ENCODE measurements at places on chromosomes 3 and 15.
A peak's percentile ranks its signal among the peaks of the same experiment; 100 is the strongest.

GRCh38 chr3:97257942-97258697 is 443.7 kb downstream of the EPHA6 start:
- DNase-seq = no peak

- DNase-seq = no peak
Measured at GRCh38 chr3:10149226-10149625, 7.6 kb downstream of the VHL start.

DNA sequence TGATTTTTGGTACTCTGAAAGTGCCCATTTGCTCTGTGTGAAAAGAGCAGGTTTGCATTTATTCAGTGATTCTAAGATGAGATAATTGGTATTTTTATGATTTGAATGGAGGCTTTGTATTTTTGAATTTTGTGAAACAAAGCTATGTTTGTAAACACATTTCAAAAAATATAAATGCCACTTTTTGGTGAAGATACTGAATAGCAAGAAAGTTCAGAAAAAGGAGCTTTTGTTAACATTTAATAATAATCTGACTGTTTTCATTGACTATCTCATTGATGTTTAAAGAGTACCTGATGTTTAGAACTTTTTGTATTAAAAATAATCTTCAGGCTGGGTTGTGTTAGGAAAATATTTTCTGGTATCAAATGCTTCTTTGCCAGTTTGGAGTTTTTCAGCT is 23.7 kb downstream of the TCF12 start:
- no peak for DNase-seq

DNA sequence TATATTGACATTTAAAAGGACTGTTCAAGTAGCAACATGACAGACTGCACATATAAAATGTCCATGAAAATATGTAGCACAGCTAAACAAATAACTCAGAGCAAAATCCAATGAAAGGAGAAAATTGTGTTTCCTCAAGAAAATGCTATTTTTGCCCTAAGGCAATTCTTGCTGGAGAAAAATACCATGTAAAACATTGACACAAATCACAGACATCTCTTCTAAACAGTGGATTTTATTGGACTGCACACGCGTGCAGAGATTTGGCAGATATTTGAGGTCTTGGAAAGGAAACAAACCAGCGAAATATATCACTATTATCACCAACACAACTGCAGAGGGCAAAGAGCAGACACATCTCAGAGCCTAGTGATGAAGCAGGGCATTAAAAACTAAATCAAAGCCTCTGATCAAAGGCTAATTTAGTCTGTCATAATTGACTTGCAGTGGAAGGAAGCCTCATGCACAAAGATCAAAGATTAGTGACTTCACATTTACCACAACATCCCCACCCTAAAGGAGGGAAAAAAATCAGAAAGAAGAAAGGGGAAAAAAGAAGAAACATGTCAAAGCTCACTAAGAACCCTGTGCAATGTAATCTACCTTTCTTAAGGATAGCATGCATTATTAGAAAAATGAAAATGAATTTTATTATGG is 52.4 kb downstream of the CHL1 start:
- DNase-seq = no peak

DNA sequence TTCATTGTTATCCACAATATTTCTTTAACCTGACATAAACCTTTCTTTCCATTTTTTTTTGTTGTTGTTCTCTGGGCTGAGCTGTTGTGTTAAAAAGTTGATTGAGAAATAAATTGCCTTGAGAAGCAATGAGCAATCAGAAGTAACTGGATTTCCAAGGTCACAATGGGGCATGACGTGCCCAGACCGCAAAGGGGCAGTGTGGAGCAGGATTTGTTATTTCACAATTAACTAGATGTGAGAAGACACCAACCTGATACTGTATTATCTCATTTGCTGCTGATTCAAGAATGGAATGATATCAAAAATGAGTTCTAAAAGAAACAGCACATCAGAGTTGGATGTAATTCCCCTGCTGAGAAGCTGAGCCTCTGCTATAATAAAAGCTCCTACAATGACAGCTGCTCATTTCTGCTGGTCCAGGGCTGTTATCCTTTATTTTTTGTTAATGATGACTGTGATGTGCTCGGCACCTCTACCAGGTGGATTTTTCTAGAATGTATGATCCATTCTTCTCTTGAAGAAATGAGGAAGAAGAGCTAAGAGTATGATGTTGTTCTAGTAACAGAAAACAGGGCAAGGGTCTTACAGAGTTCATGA is 28.1 kb downstream of the CPNE4 start:
- no peak for DNase-seq

- no peak for DNase-seq
Measured at GRCh38 chr15:41281236-41281635, 50.2 kb downstream of the CHP1 start.

DNA sequence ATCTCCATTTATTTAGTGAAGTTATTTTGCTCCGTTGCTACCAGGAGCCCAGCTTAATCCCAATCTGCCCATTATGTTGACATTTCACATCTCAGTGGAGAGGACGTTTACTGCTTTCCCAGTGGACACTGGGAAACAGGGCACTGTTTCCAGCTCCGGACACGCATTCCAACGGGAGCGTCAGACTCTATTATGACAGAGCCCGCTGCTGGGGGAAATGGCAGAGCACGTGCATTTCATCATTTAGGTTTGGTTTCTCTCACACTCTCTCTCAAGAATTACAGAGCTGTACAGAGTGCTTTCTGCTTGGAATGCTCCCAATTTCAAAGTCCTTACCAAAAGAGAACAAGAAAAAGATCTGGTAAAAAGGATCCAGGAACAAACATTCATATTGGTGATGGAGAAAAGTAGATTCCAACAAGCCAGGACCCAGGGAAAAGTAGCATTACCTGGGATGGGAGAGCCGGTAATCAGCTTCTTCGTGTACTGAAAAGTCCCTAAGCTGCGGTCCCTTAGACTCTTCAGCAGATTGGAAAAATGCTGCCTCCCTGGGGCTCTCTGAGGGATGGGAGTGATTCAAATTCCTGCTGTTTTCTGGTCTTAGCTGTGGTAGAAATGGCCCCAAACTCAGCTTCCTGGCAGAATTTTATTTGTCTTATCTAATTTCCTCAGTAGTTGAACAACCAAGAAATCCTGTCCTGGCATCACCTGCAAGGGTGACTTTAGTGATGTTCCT is 136.0 kb upstream of the THBS1 start:
- DNase-seq = no peak

GRCh38 chr15:40274350-40275274 is 8.3 kb downstream of the ANKRD63 start:
- DNase-seq = peak; percentile 83

DNA sequence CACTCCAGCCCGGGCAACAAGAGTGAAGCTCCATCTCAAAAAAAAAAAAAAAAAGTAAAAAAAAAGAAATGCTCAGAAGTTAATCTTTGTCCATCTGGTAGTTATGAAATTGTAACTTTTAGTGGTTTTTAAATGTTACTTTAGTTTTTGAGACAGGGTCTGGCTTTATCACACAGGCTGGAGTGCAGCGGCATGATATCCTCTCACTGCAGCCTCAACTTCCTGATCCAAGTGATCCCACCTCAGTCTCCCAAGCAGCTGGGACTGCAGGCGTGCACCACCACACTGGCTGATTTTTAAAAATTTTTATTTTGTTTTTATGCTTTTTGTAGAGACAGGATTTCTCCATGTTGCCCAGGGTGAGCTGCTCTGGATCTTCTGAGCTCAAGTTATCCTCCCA is 1.3 kb downstream of the RNU5B-1 start:
- no peak for DNase-seq

DNA sequence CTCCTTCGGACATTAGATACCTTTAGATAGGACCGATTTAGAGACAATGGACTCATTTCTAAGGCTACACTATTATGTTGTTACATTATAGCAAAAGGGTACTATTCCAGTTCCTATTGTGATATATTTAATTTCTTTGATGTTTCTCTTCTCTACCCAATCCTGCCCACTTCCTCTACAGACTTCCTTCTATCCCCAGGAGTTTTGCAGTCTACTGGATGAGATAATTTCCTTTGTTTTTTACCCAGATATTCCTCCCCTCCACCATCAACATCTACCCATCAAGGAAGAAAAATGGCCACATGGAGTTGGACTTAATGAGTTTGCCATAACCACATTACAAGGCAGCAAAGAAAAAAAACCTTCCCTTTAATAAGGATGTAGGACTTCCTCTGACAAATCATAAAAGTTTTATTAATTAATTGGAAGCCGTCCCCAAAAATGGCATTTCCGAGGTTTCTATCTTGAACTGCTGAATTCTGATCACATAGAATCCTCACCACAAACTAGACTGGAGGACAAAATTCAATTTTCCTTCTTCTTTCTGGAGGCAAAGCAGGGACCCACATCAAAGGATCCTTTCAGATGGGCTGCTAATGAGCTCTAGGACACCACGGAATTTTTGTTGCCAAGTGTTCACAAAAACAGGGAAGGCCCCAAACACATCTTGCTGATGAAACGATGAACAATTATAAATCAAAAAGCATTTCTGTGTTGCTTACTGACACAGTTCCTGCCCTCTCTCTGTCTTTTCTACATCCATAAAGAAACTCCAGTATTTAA is 33.4 kb downstream of the FRMD4B start:
- no peak for DNase-seq

GRCh38 chr3:183434992-183435391 is 6.6 kb upstream of the MCF2L2 start:
- no peak for DNase-seq

DNA sequence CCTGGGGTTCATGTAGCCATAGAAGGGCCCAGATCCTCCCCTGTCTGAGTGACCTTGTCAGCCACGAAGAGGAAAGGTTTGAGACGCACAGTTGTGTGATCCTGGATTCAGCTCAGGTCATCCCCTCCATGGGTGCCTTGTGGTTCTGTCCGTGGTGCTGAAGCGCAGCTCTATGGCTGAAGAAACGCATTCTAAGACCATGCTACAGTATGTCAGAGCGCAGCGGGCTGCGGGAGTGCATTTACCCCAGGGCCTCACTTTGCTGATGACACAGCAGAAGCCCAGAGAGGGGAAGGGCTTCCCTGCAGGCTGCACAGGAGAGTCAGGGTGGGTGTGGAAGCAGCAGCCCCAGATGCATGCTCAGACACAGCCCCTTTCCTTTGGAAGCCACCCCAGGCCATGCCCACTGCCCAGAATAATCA is 68.8 kb upstream of the IQSEC1 start:
- peak; percentile 13 for DNase-seq

GRCh38 chr15:96325541-96326327 is 4.8 kb upstream of the NR2F2 start:
- DNase-seq = no peak

DNA sequence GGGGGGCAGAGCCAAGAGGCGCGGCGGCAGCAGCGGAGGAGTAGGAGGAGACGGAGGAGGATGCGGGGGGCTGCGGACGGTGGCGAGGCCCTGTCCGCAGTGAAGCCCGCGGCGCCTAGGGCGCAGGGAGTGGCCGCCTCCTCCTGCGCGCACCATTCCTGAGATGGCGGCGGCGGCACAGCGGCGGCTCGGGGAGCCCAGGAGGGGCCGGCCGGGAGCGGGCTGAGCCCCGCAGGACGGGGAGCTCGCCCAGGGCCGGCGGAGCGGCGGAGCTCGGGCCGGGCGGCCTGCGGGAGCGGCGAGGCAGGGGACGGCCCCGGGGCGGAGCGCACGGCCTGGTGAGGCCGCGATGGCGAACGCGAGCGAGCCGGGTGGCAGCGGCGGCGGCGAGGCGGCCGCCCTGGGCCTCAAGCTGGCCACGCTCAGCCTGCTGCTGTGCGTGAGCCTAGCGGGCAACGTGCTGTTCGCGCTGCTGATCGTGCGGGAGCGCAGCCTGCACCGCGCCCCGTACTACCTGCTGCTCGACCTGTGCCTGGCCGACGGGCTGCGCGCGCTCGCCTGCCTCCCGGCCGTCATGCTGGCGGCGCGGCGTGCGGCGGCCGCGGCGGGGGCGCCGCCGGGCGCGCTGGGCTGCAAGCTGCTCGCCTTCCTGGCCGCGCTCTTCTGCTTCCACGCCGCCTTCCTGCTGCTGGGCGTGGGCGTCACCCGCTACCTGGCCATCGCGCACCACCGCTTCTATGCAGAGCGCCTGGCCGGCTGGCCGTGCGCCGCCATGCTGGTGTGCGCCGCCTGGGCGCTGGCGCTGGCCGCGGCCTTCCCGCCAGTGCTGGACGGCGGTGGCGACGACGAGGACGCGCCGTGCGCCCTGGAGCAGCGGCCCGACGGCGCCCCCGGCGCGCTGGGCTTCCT is at the start of gene GPR27:
GPR27 (plus strand) TSS at position 155 of the 909 bp plus-strand sequence; CDS start at position 350, 195 bp downstream.
- DNase-seq = peak; percentile 18

DNA sequence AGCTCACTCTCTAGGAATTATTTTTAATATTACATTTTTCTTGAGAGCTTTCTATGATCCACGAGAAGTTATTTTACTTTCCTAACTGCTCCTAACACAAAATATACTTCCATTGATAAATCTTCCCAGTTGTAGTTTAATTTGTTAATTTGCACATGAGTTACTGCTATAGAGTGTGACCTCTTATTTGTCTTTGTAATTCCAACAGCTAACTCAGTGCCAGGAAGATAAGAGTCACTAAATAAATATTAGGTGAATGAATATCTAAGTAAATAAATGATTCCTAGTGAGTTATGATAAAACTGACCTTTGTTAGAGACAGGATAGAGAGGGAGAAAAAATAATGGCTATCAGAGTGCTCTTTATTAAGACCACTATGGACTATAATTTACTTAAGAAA is 319.9 kb downstream of the NAALADL2 start:
- no peak for DNase-seq

- no peak for DNase-seq
Measured at GRCh38 chr15:44435893-44436667, 8.7 kb downstream of the CTDSPL2 start.

DNA sequence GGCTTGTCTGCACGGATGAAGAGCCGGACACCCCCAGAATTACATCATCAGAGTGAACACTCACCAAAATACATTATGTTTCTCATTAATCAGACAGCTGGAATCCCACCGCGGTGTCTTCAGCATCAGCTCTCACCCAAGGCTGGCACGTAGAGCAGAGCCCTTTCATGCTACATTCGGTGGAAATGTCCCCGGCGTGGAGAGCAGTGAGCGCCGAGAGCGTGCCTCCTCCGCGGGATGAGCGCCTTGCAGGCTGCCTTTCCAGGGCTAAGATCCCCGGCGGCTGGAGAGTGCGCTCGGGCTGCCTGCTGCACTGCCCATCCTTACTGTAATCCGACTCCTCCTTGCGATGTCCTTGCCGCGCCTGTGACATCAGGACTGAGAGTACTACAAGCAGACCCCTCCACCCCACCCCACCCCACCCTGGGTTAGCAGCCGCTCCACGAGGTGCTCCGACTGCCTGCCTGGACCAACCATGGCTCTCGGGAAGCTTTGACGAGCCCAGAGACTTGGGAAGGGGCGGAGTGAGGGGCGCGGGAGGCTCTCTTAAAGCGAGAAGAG is at the start of gene ZNF385D:
ZNF385D (minus strand) TSS at position 380 of the 561 bp plus-strand sequence; CDS start at position 86, 294 bp downstream.
- DNase-seq = no peak

GRCh38 chr3:110307065-110307809 is 764.4 kb upstream of the NECTIN3 start:
- no peak for DNase-seq

DNA sequence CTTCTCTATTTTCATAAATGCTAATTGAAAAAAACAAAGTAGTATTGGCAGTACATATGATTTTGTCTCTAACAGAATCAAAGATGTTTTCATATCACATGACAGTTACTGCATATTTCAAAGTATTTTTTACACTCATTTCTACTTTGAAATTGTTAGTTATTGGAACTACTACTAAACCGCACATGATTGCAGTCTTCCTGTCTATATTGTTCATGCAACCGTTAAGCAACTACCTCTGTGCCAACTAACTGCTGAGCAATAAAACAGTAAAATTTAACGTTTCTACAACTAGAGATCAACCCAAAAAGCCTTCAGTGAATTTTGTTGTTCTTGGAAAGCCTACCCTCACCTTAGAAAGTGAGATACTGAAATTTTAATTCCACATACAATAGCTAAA is 64.2 kb downstream of the DMXL2 start:
- no peak for DNase-seq

GRCh38 chr3:31462050-31462569 is 70.6 kb upstream of the STT3B start:
- DNase-seq = peak; percentile 42

GRCh38 chr3:72176537-72177041 is 391.6 kb upstream of the PROK2 start:
- no peak for DNase-seq

All from thymus (tissue), 14 donors.